CD8-positive, alpha-beta T cell (primary cell): ENCODE measurements at places on chromosomes 4 and X.

GRCh38 chrX:109797311-109797975, 64.4 kb upstream of the ACSL4 start:
- no peak for DNase-seq

DNA sequence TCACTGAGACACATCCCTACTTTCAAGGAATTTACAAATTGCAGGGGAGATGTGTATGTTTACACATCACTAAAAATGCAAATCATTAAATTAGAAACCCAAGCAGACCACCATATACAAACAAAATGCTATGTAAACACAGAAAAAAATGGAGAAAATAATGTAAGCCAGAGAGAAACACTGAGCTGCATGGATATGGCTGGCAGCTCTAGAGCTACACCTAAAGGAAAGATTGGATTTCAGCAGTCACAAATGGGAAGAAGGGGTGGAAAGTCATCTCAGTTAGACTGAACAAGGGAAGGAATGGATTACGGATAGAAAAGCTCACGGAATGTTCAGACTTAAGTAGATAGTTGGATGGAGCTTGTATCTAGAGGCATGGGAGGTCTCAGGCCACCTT, 186.3 kb downstream of the MOSPD2 start:
- DNase-seq = no peak

GRCh38 chrX:13487731-13488505, 81.5 kb upstream of the EGFL6 start:
- DNase-seq = peak; percentile 75

- DNase-seq = no peak
These were observed 168.1 kb downstream of the EPHA5 start for GRCh38 chr4:65502131-65502701.

DNA sequence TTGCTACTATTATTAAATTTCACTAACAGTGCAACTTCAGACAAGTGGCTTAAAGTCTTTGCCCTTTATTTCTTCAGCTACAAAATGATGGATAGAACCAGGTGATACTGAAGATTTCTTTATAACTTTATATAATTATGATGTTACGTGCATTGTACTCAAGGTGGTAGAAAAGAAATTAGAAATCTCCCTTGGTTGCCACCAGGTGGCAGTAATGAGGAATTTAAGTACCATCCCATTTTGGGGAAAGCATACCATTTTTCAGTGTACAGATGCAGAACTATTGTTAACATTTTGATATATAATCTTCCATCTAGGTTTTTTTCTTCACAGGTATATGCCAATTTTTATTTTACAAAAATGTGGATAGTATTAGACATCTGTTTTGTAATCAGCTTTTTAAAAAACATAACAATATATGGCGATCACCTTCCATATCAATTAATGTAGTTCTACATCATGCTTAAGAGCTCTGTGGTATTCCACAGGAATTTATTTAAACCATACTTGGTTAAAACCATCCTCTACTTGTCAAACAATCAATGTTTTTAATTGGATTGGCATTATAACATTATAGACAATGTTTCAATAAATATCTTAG, 37.7 kb upstream of the RAB33B start:
- peak; percentile 64 for DNase-seq

DNA sequence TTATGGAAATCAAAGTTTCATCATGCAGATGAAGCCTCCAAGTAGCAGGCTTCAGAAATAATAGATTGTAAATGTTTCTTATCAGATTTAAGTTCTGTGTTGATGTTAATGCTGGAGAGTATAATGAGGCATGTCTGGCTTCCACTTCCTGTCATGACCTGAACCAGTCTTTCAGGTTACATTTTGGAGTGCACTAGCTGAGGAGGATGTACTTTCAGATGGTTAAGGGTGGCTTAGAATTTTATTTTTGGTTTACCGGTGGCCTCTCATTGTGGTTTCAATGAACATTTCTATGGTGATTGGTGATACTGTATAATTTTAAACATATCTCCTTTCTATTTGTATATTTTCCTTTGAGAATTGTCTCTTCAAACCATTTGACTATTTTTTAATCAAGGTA, 890.4 kb downstream of the SH3BGRL start:
- no peak for DNase-seq

DNA sequence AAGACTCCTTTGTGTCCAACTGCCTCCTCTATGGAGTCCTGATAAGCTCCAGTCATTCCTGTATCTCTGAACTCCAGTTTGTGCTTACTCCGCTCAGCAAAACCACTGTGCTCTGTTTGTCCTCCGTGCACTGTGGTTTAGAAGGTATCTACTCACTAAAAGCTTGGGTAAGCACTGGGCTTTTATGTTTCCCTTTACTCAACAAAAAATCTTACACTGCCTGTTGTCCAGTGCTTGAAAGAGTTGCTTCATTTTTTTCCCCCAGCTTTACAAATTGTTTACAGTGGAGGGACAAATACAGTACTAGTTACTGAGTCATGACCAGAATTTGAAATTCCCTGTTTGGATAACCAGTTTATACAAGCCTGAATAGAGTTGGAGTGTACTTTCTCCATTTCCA, 545.3 kb upstream of the FAT1 start:
- DNase-seq = no peak

DNA sequence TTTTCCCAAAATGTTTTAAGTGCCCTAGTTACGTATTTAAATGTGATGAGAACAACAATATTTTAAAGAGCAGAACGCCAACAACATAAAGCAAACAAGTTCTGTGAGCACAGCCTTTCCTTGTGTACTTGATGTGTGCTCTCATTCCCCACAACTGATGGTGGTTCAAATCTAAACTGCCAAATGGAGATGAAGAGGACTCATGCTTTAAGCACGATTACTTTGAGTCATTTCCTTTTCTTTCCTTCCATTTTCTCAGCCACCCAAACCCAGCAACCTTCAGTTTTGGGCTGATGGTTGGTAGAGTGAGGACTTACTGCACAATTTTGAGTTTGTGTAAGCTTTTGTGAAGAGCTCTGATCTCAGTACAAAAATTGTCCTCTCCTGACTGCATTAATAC, 1.7 kb downstream of the NSD2 start:
- DNase-seq = no peak

DNA sequence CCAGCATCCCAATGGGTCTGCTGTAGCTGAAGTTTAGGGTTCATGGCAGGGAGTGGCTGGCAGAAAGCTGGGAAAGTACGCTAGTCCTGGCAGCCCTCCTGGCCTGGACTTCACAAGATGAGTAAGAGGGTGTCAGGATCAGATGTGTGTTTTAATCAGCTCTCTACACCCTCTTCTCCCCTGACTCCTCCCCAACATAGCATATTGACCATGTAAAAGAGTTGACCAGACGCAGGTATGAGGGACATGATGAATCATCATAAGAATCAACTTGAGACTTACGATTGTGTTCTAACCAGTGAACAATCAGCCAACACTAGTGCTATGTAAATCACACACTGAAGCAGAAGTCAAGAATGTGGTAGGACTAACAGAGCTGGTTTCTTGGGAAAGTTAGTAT, 5.3 kb downstream of the SOWAHB start:
- no peak for DNase-seq

DNA sequence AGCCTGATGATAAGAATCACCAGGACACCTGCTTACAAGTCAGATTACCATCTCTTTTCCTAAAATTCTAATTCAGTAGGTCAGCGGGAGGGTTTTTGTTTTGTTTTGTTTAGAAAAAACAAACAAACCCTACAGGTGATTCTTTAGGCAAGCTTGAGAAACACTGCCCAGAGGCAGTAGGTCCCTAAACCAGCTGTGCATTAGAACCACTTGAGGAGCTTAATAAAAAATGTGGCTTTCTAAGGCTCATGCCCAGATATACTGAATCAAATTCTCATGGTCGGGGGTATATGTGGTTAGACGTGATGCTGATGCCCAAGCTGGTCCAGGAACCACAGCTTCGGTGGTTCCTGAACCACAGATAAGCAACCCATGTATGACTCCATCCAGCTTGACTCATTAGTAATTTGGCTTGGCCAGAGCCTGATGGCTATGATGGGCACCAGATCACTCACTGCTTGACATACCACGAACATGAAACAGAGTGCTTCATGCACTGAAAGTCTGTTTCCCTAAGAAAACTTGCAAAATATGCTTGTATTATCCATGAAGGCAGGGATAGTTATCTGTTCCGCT, 338.1 kb upstream of the F9 start:
- DNase-seq = no peak

- DNase-seq = no peak
These were observed 128.7 kb upstream of the PJA1 start for GRCh38 chrX:69293776-69294601.

DNA sequence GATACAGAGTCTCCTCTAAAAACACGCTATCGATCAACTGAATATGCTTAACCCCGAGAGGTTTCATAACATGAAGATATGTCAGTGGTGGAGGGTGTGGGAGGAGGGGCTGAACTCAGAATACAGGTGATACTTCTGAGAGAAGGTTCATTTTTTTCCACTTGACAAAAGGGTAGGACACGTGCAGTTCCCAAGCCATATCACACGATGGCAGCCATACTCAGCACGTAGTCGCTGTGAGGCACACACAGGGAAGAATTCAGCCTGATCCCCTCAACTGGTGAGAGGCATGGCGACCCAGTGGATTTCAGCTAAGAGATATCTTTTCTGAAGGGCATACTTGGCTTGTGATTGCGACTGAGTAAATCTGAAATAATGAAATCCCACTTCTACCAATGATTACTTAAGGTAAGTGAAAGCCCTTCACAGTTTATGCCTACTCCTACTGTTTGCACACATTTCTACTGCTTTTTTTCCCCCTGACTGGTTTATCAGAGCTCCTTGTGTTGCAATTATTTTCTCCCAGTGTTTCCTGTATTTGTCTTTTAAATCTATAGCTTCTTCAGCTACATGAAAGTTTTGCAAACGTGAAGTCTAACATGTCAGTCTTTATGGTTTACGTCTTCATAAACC, 133.1 kb downstream of the CORIN start:
- no peak for DNase-seq

GRCh38 chr4:16607241-16608066, 291.0 kb downstream of the LDB2 start:
- no peak for DNase-seq

GRCh38 chrX:15418707-15419181, 34.5 kb upstream of the VEGFD start:
- no peak for DNase-seq

DNA sequence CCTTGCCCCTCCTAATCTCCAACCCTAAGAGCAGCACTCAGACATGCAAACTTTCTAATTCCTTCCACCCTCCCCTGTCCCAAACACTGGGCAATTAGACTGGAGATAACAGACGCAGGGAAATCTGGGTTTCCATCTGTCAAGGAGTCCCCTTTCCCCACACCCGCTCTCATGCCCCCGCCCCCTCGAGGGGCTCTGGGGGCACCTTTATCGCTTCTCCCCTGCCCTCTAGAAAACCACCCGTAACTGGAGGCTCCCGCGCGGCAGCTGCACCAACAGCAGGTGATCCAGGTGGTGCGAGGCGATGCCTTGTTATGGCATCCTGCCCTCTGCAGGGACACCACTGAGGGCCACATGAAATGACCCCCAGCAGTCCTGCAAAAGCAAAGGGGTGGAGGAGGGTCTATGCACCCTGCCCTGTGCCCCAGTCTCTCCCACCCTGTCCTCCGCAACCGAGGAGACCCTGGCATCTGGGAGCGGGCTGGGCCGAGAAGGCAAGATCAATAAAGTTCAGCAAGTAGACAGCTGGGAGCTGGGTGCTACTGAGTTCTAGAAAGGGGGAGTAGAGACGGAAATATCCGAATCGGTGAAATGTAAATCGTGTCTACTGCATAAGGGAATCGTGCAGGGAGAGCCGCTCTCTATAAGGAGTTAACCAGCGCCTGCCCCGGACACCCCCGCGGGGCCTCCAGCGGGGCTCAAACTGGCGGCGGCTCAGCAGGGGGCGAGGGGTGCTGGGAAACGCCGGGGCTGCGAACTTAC, 1.6 kb downstream of the KCTD8 start:
- DNase-seq = no peak

DNA sequence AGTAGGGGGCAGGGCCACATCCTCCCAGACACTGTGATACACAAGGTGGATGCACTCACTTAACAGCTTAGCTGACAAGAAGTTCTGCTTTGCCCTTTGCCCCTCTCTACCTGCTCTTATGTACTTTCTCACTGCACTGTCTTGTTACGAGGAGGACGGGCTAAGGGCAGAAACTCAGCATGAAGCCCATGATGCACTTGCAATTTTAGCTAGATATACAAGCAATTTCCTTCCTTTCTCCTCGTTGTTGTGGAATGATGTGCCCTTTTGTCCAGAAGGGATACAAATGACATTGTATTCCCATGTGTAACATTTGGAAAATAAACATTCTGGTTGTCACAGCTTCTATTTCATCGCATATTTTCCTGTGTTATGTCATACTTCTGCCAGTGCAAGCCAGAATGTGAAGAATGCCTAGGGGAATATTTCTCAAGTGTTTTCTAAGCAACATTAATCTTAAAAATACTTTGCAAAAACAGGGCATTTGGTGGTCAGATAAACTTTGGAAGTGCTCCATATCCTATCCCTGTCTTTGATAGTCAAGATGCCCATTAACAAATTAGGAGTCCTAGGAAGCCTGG, 47.2 kb downstream of the MAOA start:
- DNase-seq = no peak

GRCh38 chr4:126267689-126268088, 952.9 kb downstream of the FAT4 start:
- DNase-seq = no peak

GRCh38 chrX:155577682-155578081, 35.1 kb downstream of the TMLHE start:
- no peak for DNase-seq

GRCh38 chr4:113050371-113050755, 910 bp downstream of the ANK2 start:
- DNase-seq = no peak

- no peak for DNase-seq
These were observed 53.9 kb downstream of the ENPP6 start for GRCh38 chr4:184163813-184164212.

DNA sequence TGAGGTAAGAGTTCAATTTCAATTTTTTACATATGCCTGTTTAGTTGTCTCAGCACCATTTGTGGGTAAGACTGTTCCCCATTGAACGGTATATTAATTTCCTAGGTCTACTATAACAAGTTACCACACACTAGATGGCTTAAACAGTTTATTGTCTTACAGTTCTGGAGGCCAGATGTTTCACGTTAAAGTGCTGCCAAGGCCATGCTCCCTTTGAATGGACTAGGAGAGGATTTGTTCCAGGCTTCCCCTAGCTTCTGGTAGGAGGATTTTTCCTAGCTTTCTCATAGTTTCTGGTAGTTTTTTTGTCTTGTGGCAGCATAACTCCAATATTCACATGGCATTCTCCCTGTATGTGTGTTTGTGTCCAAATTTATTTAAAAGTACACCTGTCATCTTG, 149.3 kb upstream of the CYSLTR1 start:
- no peak for DNase-seq

DNA sequence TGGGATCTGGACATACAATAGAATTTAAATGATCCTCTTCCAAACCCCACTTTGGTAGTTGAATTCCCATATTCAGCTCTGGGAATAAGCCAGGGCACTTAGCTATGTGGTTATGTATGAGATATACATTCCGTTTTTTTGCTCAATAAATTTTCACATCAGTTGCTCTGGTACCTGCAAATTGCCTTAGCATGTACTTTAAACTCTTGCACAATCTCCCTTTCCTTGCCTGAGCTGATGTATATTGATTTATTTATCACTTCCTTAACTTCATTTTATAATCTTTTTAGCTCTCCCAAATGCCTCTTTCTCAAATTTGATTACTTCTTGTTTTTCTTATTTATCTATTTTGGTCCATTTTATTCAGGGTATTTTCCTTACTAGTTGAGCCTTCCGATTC, 90.1 kb upstream of the AGA start:
- DNase-seq = no peak

GRCh38 chr4:158211222-158211621, 936 bp downstream of the TMEM144 start:
- DNase-seq = no peak
